Epithelial cell of prostate (primary cell): ENCODE measurements at places on chromosomes 6 and 20.

DNA sequence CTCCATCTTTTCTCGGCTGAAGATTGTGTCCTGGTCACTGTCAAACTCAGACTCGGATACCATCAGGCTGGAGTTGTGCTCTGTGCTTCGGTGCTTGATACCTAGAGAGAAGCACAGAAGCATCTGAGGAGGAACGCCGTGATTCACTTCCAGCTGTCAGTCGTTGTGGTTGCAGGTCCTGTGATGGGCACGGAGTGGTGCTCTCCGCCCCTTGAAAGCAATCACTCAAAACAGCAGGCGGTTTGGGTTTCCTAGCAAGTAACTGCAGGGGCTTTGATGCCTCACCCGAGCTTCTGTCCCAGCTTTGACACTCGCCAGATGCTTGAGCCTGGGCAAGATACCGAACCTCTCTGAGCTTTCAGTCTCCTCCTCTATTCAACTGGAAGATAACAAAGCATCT, 52.5 kb downstream of the ALDH5A1 start:
- no peak for DNase-seq

DNA sequence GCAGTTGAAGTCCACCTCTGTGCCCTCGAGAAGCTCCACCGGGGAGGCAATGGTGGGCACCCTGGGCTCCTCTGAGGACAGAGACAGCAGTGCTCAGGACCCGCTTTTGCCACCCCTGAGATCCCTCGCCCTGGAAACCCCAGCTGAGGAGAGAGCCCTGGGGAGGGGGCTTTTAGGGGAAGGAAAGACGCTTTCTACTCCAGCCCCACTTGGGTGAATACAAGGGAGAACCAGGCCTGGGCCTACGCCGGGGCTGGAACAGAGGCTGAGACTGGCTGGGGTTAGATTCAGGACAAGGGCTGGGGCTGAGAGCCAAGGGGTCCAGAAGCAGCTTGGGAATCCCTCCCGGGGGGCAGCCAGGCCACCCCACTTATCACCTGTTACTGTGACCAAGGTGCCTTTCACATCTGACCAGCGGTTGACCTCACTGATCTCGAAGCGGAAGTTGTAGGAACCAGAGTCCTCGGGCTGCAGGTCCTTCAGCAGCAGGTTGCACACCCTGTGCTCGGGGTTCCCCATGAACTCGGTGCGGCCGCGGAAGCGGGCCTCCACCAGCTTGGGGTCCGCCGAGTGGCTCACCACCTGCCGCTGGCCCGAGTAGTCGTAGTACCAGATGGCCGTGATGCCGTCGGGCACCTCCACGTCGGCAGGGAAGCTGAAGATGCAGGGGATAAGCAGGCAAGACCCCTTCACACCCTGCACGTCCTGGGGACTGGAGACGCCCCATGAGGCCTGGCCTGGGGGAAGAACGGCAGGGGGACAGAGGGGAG, 6.2 kb downstream of the SIGLEC1 start:
- no peak for DNase-seq

- DNase-seq: no peak
Measured at GRCh38 chr6:132004668-132005067, 53.5 kb upstream of the CCN2 start.

- no peak for DNase-seq
Measured at GRCh38 chr6:149209871-149210775, 107.4 kb upstream of the TAB2 start.

- no peak for DNase-seq
Measured at GRCh38 chr6:33642897-33643296, 21.8 kb downstream of the ITPR3 start.

GRCh38 chr6:140601021-140601808, 1226.8 kb upstream of the CITED2 start:
- no peak for DNase-seq

GRCh38 chr6:42255050-42255449, 37.4 kb upstream of the MRPS10 start:
- no peak for DNase-seq
